ENCODE measurements at places on chromosomes 6 and 20.

GRCh38 chr20:49831770-49832631 lies 19.4 kb downstream of the SLC9A8 start:
- DNase-seq = no peak

DNA sequence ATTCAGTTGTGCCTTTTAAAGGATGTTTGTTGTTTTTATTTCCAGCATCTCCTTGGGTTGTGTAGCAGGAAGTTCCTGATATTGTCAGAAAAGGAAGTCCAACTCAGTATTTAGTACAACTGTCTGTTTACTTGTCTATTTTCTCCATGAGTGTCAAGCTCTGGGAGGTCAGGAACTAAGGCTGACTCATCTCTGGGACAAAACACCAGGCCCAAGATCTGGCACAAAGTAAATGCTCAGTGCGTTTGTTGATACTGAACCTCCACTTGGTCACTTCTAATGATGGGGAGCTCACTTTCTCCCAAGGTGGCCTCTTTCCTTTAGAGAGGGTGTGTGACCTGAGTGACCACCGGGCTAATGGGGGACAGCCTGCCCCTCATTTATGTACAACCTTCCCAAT lies 12.6 kb upstream of the PIGU start:
- no peak for DNase-seq

- DNase-seq = no peak
These were observed 71.8 kb upstream of the TIAM2 start for GRCh38 chr6:154923199-154923869.

DNA sequence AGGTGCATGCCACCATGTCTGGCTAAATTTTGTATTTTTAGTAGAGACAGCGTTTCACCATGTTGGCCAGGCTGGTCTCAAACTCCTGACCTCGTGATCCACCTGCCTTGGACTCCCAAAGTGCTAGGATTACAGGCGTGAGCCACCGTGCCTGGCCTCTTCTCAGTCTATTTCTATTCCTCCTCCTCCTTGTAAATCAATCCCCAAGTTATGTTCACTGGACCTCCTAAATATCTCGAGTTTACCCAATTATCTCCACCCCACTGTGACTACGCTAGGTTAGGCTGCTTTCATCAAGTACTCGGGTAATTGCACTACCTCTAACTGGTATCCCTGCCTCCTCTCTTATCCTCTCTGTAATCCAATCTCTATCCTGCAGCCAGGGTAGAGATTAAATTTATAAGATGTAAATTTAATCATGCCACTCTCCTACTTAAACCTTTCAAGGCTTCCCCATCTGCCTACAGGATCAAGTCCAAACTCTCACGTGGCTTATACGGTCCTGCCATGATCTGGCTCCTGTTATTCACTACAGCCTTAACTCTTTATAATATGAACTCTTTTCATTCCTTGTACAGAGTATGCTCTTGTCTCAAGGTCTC lies 837 bp upstream of the MAD2L1BP start:
- no peak for DNase-seq

- DNase-seq = no peak
These were observed 170.2 kb downstream of the HAO1 start for GRCh38 chr20:7770046-7770445.

- DNase-seq = no peak
These were observed 90.5 kb upstream of the PRSS16 start for GRCh38 chr6:27156874-27157458.

DNA sequence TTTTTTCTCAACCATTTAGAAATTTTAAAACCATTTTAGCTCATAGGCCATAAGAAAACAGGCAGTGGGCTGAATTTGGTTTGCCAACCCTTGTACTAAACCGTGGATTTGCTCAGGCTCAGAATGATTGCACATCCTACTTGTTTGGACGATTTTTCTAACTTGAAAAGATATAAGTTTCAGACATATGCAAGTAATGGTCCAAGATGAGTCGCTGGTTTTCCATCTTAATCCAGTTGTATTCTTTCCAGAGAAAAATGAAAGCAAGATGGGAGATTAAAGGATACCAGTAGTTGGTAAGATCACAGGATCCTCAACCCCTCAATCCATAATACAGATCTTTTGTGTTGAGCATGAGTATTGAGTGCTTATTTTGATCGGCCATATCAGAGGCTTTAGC lies 250.9 kb downstream of the TINAG start:
- DNase-seq = no peak

DNA sequence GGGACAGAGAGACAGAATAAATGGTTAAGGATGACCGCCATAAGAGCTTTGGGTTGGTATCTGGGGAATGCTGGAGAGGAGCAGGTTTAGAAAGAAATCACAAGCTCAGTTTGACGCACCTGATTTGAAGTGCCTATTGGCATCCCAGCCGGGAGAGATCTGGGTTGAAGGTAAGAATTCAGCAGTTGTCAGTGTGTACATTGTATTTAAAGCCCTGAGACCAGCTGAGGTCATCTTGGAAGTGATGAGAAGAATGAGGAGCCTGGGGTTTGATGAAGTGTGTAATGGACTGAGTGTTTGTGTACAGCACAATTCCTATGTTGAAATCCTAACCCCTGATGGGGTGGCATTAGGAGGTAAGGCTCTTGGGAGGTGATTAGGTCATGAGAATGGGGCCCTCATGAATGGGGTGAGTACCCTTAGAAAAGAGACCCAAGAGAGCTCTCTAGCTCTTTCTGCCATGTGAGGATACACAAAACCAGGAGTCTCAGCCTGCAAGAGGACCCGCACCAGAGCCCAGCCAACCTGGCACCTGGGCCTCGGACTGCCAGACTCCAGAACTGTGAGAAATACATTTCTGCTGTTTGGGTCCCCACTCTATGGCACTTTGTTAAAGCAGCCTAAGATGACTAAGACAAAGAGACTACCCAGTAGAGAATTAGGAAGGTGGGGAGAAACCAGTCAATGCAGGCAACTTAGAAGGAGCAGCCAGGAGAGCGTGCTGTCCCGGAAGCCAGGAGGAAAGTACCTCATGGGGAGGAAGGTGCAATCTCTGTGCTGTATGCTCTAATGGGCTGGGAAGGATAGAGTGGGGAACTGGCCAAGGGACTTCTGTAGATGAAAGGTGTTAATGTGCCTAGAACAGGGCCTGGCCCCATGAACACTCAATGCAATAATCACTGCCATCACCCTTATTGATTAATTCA lies 133.7 kb upstream of the SLC24A3 start:
- no peak for DNase-seq

- DNase-seq = no peak
These were observed 21.5 kb upstream of the RALGAPA2 start for GRCh38 chr20:20733943-20734342.

- DNase-seq = no peak
These were observed 20.1 kb upstream of the SLC32A1 start for GRCh38 chr20:38704136-38704535.

DNA sequence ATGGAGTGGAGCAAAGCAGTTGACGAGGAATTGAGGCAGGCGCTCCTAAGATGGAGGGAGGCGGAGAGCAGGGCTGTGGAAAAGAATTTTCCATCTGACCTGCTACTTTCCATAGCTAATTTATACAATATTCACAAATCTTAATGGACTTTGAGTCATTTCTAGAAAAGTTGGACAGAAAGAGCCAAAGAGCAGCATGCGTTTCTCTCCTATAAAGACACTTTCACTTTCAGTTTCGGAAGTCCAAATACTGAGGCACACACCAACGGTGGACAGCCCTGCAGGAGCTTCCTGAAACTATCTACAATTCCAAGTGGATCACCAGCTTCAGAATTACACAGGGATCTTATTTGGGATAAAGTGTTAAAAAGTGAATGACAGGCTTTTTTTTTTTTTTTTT lies 43.5 kb downstream of the PANK2 start:
- DNase-seq = no peak

DNA sequence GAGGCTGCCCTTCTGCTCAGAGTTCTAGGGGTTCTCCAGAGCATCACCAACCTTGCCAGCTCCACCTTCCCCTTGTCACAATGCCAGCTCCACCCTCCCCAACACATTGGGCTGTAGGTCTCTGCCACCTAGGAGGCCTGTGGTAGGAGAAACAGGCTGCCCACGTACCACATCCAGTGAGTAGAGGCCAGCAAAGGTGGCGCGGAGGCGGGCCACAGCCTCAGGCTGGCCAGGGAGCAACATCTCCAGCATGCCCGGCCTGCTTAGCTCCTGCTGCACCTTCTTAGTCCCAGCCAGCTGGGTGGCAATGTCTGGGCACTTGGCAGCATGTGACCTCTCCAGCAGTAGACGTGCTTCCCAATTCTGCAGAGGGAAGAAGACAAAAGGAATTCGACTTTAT lies 23.8 kb downstream of the GSS start:
- DNase-seq = no peak

DNA sequence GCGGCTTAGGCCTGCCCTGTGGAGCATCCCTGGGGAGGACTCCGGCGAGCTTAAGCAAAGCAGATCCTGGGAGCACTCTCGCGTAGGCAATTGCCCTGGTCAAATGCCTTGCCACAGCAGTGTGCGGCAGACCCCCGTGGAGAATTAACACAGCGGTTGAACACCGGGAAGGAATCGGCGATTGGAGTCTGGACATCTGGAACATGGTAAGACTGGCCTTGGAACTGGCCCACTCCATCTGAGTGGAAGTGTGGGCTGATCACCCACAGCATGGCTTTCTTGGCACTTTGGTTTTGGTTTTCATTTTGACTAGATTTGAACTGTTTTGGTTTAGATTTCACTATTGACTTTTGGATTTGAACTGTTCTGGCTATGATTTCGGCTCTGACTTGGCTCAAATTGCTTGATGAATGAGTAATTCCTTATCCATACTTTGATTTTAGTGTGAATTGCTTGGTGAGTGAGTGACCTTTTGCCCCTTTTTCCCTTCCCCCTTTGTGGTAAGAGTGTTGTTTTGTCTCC lies 300.7 kb downstream of the RNGTT start:
- no peak for DNase-seq

GRCh38 chr6:108027056-108027455 lies 47.5 kb downstream of the OSTM1 start:
- DNase-seq = no peak

GRCh38 chr6:20013066-20013861 lies 176.1 kb downstream of the ID4 start:
- DNase-seq = no peak

DNA sequence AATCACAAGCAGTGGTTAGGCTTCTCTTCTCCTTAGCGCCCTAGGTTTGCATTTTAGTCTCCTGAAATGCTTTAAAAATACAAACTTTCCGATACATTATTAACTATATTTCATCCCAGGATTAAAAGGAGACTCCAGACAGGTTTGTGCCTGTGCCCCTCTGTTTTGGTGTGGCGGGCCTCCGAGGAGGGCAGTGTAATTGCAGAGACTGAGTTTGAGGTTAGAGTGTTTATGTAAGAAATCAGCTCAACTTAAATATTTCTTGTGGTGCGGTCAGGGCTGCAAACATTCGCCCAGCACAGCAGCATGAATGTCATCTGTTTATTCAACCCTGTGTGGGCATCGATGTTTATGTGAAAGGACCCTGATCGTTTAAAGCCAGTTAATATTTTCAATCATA lies 130.4 kb upstream of the AKAP12 start:
- no peak for DNase-seq

DNA sequence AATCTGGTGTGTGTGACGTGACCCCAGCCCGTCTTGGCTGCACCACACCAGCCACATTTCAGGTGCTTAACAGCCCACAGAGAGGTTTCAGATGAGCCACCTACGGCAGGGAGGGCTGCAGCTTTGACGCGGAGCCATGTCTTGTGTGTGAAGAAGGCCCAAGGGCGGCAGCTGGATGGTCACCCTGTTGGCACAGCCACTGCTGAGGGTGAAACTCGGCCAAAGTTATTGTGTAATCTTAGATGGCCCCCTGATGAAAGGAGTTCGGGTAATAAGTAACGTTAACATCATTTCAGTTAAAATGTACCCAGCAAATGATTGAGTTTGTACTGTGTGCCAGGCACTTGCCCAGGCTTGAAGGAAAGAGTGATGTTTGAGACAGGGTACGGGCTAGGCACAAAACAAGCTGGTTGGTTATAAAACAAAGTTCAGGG lies 97.2 kb downstream of the SSR1 start:
- no peak for DNase-seq

GRCh38 chr6:133184798-133185372 lies 56.3 kb upstream of the EYA4 start:
- DNase-seq = no peak

DNA sequence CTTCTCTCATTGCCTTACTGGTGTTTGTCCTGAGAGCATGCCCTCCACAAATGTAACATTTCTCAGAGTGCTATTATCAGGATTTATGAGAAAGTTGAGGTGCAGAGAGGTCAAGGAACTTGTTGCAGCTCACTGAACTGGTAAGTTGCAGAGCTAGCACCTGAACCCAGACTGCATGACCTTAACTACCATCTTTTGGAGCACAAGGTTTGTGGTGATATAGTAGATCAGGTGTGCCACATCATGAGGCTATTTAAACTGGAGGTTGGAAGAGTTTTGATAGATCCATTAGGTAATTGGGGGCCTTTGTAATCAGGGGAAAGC lies 112.0 kb upstream of the CITED2 start:
- DNase-seq = no peak

GRCh38 chr20:63416631-63417030 lies 55.5 kb upstream of the CHRNA4 start:
- DNase-seq = no peak

DNA sequence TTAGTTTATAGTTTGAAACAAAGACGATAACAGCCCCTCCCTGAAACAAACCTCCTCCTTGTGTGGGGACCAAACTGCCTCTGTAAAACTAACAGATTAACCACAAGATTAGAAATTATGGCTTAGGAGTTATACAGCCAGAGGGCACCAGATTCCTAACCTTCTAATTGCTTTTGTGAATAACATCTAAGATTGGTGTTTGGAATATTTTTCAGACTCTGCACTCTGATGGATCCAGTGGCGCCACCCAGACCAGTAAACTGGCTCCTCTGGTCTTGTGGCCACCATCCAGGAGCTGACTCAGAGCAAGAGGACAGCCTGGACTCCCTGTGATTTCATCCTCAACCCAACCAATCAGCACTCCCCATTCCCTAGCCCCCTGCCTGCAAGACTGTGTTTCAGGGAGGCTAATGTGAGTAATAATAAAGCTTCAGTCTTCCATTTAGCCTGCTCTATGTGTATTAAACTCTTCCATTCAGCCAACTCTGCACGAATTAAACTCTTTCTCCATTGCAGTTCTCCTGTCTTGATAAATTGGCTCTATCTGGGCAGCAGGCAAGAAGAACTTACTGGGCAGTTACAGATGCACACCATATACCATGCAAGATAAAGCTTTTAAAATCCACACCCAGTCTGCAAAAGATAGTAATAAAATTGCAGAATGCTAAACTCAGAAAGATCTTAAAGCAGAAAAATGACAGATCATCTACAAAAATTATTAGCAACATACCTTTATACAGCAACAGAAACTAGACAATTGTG lies 58.5 kb upstream of the SLC22A16 start:
- no peak for DNase-seq

- no peak for DNase-seq
These were observed 45.5 kb upstream of the AFDN start for GRCh38 chr6:167781066-167781767.

- DNase-seq = no peak
These were observed 22.2 kb downstream of the HLA-A start for GRCh38 chr6:29964518-29964886.

DNA sequence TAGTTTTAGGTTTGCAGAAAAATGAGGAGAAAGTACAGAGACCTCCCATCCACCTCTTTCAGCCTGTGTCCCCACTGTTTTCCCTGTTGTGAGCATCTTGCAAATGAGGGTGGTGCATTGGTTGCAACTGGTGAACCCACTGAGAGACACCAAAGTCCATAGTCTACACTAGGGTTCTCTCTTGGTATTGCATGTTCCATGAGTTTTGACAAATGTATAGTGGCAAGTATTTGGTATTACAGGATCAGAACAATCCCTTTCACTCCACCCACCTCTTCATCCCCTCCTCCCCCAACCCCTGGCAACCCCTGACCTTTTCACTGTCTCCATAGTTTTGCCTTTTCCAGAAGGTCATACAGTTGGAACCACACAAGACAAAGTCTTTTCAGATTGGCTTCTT lies 20.1 kb downstream of the ZNF831 start:
- no peak for DNase-seq

Data from activated CD4-positive, alpha-beta T cell treated with anti-CD3 and anti-CD28 coated beads for 24 hours (primary cell).